ENCODE measurements at places on chromosomes 6 and 20.

GRCh38 chr20:46362921-46363867 lies 43.2 kb downstream of the ELMO2 start:
- no peak for DNase-seq

- no peak for DNase-seq
Measured at GRCh38 chr6:107877968-107878367, 53.9 kb upstream of the SCML4 start.

DNA sequence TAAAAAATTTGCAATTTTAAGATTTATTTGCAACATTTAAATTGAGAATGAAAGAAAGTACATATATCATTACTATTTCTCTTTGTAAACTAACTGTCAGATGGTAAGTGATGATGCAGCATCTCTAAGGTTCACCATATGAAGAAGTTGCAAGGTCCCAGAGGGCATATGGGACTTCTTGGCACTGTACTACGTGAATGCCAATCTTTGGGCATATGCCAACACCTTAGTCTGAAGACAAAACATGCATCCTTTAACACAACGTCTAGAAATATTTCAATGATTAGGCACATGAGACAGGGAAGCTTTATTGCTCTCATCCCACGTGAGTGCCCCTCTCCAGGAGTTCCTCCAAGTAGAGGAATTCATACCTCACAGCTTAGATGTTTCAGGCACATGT lies 66.8 kb downstream of the CDK19 start:
- DNase-seq: peak; percentile 1

DNA sequence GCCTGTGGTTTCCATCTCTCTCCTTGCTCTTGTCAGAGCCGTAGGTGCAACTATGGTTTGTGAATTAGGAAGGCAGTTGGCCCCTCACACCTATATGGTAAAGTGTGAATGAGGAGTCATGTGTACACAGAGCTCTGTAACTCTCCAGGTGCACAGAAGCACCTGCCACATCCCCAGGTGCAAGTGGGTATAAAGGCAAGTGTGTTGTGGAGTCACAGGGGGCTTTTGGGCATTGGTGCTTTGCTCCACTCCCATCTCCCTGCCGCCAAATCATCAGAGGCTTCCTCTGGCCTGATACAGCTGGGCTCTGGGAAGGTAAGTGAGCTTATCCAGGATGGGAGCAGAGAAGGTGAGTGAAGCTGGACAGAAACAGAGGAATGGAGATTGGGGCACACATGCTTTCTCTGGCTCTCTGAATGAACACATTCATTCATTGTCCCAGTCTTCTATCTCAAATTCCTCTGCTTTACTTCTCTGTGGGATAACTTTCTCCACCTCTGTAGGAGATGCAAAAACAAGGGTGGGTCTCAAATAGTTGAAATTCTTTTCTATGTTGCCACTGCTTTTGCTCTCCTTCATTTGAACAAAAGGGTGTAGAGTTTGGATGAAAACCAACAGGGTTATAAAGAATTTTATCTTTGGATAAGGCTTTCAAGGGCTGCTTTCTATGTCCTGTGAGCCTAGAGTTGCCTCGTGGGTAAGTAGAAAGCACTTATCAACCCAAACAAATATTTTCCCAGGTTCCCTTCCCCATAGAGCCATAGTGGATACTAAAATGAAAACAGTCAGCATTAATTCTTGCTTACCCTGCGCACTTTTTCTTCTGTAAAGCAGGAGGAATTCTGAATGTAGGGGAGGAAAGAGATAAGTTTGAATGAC lies 45.0 kb upstream of the RIPOR2 start:
- no peak for DNase-seq

GRCh38 chr20:11921321-11921720 lies 3.6 kb downstream of the BTBD3 start:
- no peak for DNase-seq

- peak; percentile 89 for DNase-seq
Measured at GRCh38 chr6:126539022-126539421, 199.1 kb downstream of the CENPW start.

DNA sequence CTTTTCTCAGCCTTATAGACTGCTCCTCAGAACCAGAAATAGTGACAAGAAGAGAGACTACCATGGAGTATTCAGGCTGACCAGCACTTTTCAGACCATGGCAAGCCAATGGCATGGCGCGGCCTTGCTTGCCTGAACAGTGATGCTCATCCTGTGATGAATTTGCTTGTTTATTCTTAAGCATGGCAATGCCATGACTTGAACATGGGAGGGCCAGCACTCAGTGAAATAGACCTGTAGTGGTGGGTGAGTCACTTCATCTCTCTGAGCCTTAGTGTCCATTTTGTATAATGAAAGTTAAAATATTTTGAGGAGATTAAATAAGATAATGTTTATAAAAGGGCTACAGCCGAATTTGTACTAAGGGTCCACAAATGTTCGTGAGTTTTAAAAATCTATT lies 79.1 kb downstream of the LRRC1 start:
- no peak for DNase-seq

DNA sequence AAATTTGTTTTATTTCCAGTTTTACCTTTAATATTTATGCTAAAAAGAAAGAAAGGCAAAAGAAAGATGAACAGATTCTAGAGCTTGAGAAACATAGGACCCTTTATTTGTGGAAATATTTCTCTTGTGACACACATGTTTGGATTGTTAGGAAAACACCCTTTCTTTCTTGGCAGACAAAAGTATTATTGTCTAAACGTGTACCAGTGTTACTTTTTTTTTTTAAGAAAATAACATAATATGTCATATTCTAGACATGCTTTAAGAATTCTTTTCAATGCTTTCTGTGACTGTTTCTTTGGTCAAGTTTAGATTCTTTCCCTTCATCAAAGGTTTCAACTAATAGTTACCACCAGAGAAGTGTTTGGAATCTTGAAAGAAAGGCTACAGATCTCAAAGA lies 183.4 kb upstream of the CNR1 start:
- peak; percentile 62 for DNase-seq

DNA sequence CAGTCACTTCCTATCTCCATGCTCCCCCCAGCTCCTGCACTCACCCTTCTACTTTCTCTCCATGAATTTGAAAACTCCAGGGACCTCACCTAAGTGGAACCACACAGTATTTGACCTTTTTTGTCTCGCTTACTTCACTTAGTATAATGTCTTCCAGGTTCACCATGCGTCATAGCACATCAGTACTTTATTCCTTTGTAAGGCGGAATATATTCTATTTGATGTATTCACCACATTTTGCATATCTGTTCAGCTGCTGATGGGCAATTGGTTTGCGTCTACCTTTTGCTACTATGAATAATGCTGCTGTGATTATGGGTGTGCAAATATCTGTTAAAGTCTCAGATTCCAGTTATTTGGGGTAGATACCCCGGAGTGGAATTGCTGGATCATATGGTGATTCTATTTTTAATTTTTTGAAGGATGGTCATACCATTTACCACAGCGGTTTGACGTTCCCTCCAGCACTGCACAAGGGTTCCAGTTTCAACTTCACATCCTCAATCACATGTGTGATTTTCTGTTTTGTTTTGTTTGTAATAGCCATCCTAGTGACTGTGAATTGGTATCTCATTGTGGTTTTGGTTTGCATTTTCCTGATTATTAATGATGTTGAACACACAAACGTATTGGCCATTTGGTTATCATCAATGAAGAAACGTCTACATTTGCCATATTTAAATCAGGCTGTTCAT lies 20.3 kb upstream of the SYNDIG1 start:
- DNase-seq: no peak

DNA sequence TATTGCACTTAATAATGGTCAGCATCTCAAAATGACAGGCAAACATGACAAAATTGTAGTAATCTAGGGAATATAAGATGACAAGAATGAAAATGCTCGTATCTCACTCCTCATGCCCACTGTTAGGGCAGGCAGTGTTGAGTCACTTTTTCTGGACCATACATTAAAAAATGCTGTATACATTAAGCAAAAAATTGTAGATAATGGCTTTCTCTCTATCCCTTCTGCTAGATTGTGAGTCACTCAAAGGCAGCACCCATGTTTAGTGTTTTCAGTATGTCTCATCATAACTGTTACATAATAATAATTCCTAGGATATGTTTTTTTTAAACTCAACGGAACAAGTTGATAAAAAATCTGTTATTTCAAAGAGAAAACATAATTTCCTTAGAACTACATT lies 199.3 kb downstream of the TENT5A start:
- DNase-seq: peak; percentile 18

DNA sequence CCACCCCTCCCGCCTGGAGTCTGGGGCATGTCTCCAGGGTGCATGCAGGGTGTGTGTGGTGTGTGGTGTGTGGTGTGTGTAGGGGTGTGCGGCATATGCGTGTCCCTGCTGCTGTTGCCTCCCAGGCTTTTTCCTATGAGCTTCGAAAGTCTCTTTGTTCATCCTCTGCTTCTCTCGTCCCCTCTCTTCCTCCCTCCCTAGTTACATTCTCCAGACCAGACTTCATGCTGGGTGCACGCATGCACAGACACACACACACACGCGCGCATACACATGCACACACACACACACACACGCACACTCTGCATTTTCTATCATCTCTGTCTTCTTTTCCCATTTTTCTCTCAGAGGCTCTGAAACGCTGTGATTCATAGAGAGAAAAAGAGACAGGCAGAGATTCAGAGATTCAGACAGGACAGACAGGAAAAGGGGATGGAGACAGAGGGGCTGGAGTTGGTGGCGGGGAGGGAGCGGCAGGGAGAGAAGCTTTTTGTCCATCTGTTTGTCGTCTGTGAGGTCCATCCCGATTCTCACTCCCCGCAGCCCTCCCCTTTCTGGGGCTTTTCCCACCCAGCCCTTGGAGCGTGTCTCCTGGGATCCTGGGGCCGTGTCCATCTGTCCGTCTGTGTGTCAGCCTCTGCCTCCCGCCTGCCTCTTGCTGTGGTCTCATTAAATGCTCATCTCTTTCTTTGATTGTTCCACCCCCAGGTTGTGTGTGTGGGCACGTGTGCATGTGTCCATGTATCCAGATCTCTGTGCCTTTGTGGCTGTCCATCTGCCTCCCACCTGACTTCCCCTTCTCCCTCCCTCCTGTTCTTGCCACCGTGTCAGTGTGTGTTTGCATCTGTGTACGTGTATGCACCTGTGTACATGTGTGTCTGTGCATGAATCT lies 62.6 kb downstream of the SRC start:
- no peak for DNase-seq

GRCh38 chr6:3252369-3252768 lies 6.4 kb upstream of the PSMG4 start:
- DNase-seq: peak; percentile 17

GRCh38 chr6:151322570-151322969 lies 68.8 kb downstream of the ZBTB2 start:
- DNase-seq: no peak

DNA sequence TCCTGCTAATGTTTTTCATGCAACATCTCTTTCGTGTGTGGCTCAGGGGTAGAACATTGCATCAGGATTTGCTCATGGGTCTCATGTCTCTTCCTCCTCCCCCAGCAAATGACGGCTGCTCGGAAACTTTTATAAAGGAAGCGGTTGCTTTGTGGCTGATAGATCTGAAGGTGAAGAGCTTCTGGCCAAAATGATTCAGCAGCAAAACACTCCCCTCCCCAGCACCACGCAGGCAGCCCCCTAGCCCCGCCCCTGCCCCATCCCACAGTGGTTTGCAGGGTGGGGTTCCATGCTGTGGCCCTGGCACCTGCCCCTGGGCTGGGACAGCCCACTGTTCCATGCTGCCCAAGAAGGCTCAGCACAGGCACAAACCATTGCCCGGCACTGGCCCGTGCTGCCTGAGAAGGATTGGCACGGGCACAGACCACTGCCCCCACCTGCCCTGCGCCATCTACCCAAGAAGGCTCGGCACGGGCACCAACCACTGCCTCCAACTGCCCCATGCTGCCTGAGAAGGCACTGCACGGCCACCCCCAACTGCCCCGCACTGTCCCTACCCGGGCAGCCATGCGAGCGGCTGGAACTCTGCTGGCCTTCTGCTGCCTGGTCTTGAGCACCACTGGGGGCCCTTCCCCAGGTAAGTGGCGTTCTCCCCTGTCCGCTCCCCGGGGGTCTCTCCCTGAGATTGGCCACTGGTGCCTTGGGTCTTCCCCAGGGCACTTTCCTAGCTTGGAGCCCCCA lies at the start of gene CST7:
CST7 (plus strand) TSS at position 331 of the 741 bp plus-strand sequence; CDS start at position 568, 237 bp downstream.
- DNase-seq: no peak

DNA sequence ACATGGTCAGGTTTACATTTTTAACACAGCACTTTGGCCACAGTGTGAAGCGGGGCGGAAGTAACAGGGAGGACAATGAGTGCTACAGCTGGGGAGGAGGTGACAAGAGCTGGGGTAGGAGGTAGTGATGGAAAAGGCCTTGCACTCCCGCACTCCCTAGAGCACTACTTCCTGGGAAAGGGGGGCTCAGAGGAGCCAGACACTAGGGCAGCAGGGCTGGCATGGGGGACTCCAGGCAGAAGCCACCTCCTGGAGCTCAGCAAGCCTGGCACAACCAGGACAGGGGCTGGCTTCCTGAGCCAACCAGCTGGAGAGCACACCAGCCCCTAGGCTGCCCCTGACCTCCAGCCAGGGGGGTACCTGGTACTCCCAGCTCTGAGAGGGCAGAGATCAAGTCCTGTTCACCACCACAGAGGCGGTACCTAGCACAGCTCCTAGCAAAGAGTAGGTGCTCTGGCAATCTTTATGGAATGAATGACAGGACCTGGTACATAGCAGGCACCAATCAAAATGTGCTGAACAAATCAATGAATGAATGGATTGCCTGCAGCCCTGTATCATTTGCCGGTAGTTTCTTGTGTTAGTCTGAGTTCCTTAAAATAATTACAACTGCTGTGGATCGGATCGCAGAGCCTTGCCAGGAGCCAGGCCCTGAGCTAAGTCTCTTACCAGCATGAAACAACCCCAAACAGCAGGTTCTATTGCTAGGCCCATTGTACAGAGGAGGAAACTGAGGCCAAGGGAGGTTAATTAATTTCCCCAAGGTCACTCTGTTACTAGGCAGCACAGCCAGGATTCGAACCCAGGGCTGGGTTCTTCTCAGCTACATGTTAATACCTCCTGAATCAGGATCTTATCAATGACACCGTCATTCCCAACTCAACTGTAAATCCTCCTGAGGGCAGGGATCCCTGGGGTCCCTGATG lies 15.5 kb downstream of the NOL4L start:
- no peak for DNase-seq

DNA sequence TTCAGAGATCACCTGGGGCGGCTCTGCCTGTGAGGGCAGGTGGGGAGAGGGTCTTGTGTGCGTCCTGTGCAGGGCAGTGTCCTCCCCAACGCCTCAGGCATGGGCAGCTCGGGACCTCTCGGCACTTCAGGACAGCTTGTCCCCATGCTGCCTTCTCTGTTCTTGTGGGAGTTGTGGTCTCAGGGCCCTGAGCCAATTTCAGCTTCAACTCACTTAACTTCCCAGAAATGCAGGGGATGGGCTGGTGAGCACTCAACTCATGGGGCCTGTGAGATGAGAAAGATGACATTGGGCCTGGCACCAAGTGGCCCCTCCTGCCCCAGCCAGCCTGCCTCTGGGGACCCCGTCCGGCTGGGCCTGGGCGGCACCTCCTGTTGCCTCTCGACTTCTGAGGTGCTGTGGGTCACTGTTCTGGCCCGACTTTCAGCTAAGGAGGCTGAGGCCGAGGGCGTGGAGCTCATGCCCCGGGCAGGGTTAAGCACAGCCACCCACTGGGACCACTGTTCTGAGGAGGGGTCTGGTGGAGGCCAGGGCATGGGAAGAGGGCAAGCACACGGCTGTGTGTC lies 6.7 kb downstream of the RGS19 start:
- DNase-seq: no peak

All from fibroblast of mammary gland (primary cell).